Cardiac muscle cell (in vitro differentiated cells and primary cell): ENCODE measurements at places on chromosomes 2 and 18. TPM values are rescaled to one million over a fixed set of nuclear protein-coding genes. Genes with fewer than 3 reads are reported as not detected.

DNA sequence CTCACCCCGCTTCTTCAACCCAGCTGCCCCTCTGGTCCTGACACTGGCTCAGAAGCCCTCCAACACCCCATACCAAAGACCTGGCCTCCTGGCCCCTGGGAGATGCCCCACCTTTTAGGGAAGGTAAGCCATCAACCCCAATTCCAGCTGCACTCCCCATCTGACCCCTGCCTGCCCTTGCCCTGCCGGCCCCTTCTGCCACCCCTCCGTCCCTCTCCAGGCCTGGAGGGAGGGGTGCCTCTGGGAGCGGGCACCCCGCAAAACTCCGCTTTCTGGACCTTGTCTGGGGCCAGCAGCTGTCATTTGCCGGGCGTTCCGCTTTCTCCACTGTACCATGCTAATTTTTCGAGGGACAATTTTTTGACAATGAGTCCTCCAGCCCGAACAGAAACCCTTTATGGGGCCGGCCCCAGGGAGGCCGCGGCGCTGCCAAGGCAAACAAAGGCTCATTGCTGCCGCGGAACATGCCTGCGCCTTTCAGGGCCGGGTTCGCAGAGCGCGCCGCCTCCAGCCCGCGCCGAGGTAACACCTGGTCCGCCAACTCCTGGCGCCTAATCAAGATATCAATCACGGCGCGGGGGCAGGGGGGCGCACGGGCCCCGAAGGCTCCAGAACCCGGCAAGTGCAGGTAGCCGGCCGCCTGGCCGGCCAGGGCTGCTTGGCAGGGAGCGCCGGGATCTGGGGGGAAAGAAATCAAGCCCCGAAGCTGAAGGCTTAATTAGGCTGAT lies 96.0 kb downstream of the INHBB start:
- peaks cover 79% of the 10 kb centered on the region for H3K27me3 ChIP-seq
- H3K27ac ChIP-seq, result no peak overlapping the region
- DNase-seq, result peak; percentile 44
- no peaks in the 10 kb centered on the region for H3K36me3 ChIP-seq
- H3K4me1 ChIP-seq, result peaks cover 3% of the 10 kb centered on the region
- peak overlapping the region; percentile 18 for H3K4me3 ChIP-seq

DNA sequence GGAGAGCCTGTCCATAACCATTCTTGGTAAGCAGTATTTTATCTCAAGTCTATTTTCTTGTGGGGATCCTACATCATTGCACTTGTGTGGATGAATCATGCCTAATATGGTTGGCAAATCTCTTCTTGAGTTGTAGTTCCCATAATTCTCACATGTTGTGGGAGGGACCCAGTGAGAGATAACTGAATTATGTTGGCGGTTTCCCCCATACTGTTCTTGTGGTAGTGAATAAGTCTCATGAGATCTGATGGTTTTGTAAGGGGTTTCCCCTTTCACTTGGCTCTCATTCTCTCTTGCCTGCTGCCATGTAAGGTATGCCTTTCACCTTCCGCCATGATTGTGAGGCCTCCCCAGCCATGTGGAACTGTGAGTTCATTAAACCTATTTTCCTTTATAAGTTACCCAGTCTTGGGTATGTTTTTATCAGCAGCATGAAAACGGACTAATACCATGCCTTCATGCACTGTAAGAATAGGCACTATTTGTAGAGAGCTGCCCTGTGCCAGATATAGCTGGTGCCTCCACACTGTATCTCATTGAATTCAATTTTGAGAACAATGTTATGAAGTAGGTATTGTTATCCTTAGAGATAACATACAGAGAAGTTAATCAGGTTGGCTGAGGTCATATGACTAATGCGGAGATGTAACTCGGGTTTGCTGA lies 148.3 kb downstream of the PLCL1 start:
- no peak overlapping the region for H3K27ac ChIP-seq
- no peaks in the 10 kb centered on the region for H3K36me3 ChIP-seq
- H3K27me3 ChIP-seq, result peaks cover 52% of the 10 kb centered on the region
- peak; percentile 69 for DNase-seq
- no peak overlapping the region for H3K4me3 ChIP-seq

DNA sequence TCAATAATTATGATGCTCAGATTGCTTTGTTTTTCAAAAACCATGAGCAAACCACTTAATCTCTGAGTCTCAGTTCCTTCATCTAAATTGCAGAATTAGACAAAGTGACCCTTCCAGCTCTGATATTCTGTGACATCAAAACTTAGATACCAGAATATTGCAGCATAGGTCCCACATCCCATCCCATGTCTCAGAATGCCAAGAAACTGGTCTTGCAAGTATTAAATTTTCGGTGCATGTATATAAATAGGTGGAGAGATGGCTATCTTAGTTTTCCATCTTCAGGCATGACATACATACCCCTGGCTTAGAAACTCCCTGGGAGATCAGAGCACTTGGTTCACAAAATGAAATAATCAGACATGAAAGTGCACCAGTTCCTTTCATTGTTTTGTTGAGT lies 39.8 kb downstream of the WDR75 start:
- no peaks in the 10 kb centered on the region for H3K4me1 ChIP-seq
- H3K36me3 ChIP-seq, result peaks cover 6% of the 10 kb centered on the region
- H3K27me3 ChIP-seq, result no peaks in the 10 kb centered on the region
- no peak for DNase-seq

Gene TMEM163
- 30.3 and 45.8 TPM in 2 replicates for total RNA-seq

Gene NYAP2
- total RNA-seq, result not detected in 2 replicates
